ENCODE measurements at places on chromosomes 4 and X.

DNA sequence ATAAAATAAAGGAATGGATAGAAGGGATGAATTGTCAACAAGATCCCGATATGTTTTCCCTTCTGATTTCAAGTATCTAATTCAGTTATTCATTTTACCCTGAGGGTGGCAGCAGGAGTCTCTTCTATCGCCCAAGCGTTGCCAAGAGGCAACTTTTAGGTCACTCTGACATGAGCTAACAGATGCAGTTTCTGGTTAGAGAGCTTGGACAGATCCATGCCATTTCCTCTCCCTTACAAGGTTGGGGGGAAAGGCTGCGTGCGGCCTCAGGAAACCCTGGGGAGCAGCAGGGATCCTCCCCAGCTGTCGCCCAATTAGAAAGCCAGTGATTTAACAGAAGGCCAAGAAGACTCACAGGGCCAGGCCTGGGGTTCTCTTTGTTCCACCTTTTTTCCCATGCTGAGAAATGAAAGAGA lies 35.3 kb upstream of the WAS start:
- peak; percentile 53 for DNase-seq

- DNase-seq: no peak
Observed at GRCh38 chr4:146840731-146841130, 104.9 kb downstream of the TTC29 start.

GRCh38 chrX:56785442-56785841 lies 56.4 kb downstream of the NBDY start:
- DNase-seq: no peak

DNA sequence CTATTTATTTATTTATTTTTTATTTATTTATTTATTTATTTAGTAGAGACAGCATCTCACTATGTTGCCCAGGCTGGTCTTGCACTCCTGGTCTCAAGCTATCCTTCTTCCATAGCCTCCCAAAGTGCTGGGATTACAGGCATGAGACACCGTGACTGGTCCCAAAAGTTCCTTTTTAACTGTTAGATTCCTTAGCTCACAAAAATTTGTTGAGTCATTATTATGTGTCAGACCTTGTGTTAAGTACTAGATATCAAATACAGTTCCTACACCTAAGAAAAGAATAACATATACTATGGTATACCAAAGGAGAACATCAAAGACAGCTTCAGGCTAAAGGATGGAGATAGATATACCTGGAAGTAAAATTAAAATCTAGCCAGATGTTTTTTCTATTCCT lies 11.6 kb downstream of the FGA start:
- no peak for DNase-seq

DNA sequence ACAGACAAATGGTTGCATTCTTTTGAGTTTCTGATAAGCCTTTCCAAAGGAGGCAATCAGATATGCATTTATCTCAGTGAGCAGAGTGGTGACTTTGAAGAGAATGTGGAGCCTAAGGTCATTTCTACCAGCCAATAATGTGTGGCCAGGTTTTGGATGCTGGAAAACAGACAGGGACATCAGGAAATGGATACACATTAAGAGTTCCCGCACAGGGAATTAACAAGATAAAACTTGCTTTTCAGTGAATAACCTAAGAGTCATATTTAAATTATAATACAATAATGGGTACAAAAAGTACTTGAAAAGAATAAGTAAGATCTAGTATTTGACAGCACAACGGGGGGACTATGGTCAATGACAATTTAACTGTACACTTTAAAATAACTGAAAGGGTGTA lies 492.3 kb upstream of the FAM241A start:
- no peak for DNase-seq

Measured in NCI-H2171 (cell line).